ENCODE measurements at places on chromosomes 12 and 14. TPM values are rescaled to one million over a fixed set of nuclear protein-coding genes. Genes with fewer than 3 reads are reported as not detected.

- DNase-seq, result no peak
These were observed 4.8 kb downstream of the MVK start for GRCh38 chr12:109578330-109578927.

- DNase-seq, result no peak
These were observed 56.5 kb upstream of the BCAT1 start for GRCh38 chr12:25005376-25005775.

OAS2 gene
- total RNA-seq, result 2.6 TPM

INHBC gene
- total RNA-seq, result not detected

GRCh38 chr12:130714591-130715149, 1.4 kb downstream of the RIMBP2 start:
- DNase-seq, result no peak

GRCh38 chr12:130573766-130574165, 142.3 kb downstream of the RIMBP2 start:
- DNase-seq, result no peak

LRP1-AS gene
- not detected for total RNA-seq

DNA sequence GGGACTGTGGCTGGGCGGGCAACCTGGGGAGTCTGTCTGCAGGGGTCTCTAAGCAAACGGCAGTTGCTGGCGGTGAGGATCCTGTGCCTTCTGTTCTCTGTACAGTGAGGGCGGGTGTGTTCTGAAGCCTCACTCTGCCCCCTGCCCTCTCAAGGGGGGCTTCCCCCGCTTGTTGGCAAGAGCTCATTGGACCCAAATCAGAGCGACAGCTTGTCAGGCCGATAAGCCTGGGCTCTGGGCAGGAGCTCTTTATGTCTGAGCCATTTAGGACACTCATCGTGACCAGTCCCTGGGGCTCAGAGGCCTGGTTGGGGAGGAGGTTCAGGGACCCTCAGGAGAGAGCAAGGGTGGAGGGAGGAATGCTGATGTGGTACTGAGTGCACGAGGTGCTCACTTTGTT, 136.0 kb downstream of the TSPAN9 start:
- DNase-seq, result no peak

DNA sequence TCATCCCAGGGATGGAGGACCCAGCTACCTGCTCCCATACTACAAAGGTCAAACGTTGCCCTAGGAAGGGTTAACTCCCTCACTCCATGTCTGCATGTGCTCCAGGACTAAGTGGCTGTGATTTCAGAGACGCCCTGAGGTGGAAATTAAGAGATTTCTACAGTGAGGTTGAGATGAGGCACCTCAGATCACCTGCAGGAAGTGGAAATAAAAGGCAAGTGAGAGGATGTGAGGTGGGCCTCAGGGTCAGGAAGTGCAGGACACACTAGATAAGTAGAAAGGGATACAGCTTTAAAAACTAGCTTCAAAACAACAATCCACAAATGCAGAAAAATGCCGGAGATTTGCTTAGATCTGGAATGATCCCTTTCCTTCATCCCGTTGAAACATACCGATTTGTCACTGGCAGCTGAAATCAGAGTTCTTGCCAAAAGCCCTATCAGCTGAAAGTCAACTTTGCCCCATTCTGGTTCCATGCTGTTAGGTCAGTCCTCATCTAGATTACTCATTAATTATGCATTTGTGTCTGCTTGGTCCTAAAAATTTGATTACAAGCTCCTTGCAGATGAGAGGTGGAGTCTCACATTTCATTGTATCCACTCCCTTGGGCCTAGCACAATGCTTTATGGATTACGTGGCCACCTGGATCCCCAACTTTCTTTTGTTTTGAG, 6.6 kb downstream of the PLBD1 start:
- no peak for DNase-seq

GRCh38 chr14:99573436-99574098, 30.4 kb downstream of the CCDC85C start:
- DNase-seq, result no peak

DNAJC22 gene
- total RNA-seq, result 2.2 TPM

RAPGEF3 gene
- 48.9 TPM for total RNA-seq

GRCh38 chr14:80275208-80275850, 64.0 kb upstream of the DIO2 start:
- no peak for DNase-seq

DNA sequence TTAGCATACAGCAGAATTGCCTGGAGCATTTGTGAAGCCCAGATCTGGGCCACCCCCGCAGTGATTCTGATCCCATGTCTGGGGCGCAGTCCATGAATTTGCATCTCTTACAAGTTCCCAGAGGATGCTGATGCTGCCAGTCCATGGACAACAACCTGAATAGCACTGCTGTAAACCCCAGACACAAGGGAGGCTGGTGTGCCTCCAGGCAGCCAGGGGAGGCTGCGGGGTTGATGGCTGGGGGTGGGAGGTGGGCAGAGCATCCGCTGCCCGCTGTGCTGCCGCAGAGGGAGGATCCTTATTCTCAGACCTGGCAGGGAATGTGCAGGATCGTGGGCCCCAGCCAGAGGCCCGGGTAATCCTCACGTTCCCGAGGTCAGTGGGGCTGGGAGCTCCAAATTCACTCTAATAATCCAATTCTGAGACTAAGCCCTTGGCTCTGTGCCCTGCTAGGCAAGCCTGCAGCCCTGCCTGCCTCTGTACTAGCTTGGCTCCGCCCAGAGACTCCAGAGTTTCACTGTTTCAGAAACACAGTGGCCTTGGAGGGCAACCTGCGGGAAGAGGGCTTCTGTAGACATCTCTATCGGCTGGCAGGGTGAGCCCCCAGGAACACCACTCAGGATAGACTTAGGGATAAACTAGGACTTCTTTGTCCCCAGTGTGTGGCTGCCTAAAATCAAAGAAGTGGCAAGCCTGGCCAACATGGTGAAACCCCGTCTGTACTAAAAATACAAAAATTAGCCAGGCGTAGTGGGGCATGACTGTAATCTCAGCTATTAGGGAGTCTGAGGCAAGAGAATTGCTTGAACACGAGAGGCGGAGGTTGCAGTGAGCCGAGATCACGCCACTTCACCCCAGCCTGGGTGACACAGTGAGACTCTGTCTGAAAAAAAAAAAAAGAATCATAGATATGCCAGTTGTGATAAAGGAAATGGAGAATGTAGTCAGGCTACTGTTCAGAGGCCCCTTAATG, 17.8 kb upstream of the MLEC start:
- no peak for DNase-seq

- DNase-seq, result no peak
These were observed 840 bp downstream of the DHRS7 start for GRCh38 chr14:60164404-60164711.

All from suprapubic skin (tissue), 4 donors.